SHP77 (cell line): ENCODE measurements at places on chromosomes 3 and 15.
A peak's percentile ranks its signal among the peaks of the same experiment; 100 is the strongest.

GRCh38 chr3:43378066-43378935 is 92.0 kb downstream of the SNRK start:
- no peak for DNase-seq

DNA sequence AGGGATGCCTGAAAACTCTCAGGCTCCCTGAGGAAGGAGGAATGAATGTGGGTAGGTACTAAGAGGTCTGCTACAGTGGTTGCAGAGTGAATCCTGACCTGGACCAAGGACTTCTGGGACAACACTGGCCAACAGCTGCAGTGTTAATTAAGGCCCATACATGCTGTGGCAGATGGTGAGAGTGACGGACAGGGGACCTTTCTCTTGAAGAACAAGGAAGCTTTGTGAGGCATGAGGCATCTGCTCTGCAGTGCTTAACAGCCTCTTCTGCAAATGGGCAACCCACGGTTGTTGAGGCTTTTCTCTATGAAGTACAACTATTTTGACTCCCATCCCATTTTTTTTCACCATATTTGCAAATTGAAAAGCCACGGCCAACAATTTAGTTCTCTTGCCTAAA is 26.6 kb upstream of the ACAN start:
- DNase-seq: no peak

DNA sequence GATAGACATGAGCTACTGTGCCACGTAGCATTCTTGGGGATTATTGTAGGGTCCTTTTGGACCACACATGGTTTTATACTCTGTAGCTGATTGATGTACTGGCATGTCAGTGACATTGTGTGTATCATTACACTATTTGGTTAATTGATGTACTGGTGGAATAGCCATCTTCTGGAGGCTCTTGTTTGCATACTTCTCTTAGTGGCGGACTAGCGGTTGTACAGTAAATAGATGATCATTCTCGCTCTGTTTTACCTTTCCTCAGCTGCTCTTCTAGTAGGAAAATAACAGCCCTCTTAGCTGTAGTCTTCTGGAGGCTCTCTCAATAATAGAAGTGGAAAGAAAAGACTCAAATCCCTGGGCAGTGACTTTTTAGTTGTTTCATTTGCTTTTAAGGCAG is 24.8 kb downstream of the IGF1R start:
- no peak for DNase-seq

DNA sequence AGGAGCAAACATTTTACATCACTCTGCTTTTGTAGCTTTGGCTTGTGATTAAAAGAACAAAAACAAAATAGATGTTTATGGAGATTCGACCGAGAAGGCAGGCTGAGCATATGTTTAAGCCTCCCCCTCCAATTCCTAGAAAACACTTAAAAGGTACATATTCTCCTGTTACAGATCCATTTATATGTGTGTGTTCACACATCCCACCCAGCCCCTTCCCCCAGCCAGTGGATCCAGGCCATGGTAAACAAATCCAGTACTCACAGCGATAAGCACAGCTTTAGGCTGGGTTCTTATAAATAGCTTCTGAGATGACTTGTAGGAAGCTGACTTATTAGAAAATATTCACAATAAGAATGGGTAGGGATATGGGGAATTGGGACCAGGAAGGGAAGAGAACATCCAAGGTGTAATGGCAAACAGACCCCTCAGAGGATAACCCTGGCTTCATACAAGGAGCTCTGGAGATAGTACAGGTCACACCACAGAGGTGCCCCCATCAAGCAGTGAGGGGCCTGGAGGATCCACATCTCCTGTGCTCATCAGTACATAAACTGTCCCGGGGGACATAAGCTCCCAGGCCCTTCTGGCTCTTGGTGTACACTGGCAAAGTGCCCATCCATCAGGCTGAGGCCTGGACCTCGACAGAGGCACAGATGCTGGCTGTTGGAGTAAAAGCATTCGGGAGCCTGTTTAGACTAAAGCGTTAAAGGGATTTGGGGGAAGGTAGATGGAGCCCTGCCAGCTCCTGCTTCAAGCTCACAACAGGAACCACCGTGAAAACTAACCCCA is 70.0 kb upstream of the UBE2E1 start:
- DNase-seq: peak; percentile 75

GRCh38 chr3:13322324-13322723 is 97.8 kb downstream of the NUP210 start:
- DNase-seq: no peak

GRCh38 chr3:156516284-156516683 is 38.6 kb downstream of the SSR3 start:
- peak; percentile 29 for DNase-seq

- no peak for DNase-seq
Observed at GRCh38 chr3:126638790-126639189, 16.1 kb downstream of the TXNRD3 start.

DNA sequence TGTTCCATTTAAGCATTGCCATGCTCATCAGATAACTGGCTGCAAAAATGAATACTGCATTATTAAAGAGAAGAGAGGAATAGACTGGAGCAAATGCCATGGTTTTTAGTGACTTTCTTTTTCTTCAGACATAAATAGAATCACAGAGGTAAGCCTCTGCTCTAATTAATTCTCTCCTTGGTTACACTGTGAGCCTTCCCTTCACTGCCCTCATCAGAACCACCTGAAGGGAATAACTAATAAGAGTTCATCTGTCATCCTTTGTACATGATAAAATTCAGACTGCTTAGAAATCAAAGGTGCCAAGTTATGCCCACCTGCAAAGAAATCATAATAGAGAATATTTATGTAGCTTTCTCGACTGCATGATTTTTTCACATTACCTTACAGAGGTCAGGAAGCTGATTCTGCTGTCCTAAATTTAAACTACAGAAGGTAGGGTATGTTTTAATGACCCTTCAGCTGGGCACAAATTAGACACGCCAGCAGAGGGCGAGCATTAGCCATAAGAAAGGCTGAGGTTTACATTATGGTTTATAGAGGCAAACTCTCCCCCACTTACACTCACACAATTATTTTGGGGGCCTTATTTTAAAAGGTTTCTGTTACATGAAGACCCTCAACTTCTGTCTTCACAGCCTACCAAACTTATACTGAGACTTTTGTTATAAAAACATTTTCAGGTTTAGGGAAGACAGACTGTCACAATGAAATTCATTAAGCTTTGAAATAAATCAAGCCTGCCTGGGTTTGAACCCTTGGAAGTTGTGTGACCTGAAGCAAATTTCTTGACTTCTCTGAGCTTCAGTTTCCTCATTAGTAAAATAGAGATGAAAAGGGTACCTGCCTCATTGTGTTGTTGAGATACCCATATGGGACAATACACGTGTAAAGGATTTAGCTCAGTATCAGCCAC is 15.3 kb upstream of the UNC13C start:
- no peak for DNase-seq

GRCh38 chr3:140777631-140778233 is 99.9 kb downstream of the TRIM42 start:
- DNase-seq: no peak

DNA sequence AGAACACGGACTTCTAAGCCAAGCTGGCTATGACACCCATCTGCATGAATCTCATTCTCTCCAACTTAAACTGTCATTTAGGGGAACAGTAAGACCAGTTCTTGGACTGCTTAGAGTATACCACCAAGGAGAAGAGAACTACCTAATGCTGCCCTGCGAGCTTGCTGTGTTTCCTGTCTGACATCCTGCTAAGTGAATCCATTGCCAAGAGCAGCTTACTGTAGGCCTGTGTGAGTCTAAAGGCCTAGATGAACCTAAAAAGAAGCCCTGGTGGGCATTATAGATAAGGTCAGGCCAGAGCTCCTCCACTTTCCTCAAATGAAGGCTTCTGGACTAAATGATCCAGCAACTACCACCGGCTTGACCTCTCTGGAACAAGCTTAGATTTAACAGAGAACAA is 15.0 kb downstream of the LZTFL1 start:
- DNase-seq: no peak

DNA sequence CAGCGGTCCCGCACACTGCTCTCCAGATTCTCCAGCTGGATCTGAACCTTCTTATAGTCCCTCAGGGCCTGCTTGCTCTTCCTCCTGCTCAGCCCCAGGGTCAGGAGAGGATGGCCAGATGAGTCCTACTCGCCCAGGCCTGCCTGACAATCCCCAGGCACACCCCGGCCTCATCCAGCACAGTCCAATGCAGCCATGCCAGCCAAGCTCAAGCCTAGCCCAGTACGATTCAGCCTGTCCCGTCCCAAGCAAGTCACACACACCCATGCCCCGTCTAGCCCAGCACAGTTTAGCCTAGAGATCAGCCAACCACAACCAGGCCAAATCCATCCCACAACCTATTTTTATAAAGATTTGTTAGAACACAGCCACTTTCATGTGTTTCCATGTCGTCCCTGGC is 16.8 kb downstream of the PLXNB1 start:
- DNase-seq: no peak

GRCh38 chr3:141421639-141422319 is 53.5 kb downstream of the ZBTB38 start:
- no peak for DNase-seq

DNA sequence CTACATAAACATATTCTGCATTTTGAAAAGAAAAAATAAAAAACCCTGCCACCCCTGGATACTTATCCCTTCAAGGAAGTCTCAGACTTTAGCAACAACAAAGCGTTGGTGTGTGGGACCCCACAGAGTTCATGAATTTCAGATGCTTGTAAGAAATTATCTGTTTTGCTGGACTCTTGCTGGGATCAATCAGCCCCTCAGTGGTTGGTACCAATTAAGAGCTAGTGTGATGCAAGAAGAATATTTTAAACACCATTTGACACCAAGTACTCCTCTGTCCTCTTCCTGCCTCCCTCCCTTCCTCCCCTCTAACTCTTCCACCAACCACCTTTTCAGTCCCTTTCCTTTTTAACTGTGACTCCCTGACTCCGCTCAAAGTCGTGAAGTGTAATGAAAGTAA is 51.5 kb downstream of the SST start:
- DNase-seq: no peak
